Psoas muscle (tissue), 8 donors: ENCODE measurements at places on chromosomes 2 and 18. TPM values are rescaled to one million over a fixed set of nuclear protein-coding genes. Genes with fewer than 3 reads are reported as not detected.
A peak's percentile ranks its signal among the peaks of the same experiment; 100 is the strongest.

DNA sequence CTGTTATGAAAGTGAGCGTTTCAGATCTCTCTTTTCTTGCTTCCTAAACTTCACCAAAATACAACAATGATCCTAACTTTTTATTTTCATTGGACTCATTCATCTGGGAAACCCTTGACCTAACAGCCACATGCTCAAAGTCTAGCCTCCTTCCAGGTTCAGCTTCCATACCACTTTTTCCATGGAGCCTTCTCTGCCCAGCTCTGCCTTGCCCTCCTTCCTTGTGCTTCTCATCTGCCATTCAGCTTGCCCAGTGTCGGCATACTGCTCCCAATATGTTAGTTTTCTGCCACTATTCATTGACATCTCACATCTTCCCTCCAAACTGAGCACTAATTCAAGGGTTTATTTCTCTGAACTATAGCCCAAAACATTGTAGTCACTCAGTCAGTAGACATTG is 214.7 kb downstream of the RAD51AP2 start:
- H3K27me3 ChIP-seq = no peaks in the 10 kb centered on the region
- H3K27ac ChIP-seq = no peak overlapping the region
- no peaks in the 10 kb centered on the region for H3K4me1 ChIP-seq
- H3K4me3 ChIP-seq = no peak overlapping the region

GRCh38 chr2:39246382-39246980 is 2.7 kb upstream of the CDKL4 start:
- no peaks in the 10 kb centered on the region for H3K4me1 ChIP-seq
- DNase-seq = no peak
- H3K27ac ChIP-seq = no peak overlapping the region
- H3K27me3 ChIP-seq = no peaks in the 10 kb centered on the region
- peaks cover 37% of the 10 kb centered on the region for H3K36me3 ChIP-seq
- no peak overlapping the region for H3K4me3 ChIP-seq

DNA sequence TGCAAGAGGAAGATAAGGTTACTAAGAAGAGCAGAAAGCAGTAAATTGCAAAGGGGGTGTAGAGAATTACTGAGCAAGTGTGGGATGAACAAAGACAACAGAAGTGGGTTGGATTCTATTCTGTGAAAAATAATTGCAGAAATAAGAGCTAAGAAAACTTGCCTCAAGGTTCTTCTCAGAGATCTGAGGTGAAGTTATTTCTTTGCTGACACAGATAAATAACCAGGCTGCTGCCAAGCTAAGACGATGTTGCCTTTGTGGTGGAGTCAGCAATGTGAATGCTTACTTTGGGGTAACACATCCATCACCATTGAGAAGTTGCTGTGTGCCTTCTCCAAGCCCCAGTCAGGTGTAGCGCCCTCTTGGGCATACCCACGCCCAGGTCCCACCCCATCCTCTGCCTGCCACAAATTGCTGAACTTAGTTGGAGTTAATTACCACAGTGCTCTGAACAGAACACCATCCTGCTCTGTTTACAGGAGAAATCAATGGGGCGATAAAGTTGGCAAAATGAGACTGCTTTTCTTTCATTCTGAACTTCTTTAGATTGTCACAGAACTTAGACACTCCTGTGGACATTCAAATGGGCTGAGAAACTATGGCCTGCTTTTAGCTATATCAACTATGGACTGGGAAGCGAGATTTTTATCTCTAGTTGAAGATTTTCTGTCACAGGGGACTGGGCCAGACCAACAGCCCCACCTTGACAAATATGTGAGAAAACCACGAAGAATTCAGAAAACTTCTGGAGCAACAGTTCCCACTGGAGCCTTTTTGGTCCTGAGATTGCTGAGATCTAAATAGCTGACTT is 283.6 kb downstream of the TMX3 start:
- no peak overlapping the region for H3K27ac ChIP-seq
- no peaks in the 10 kb centered on the region for H3K4me1 ChIP-seq
- no peaks in the 10 kb centered on the region for H3K27me3 ChIP-seq
- DNase-seq = no peak

GRCh38 chr2:69116438-69116837 is 103.5 kb downstream of the ANTXR1 start:
- no peaks in the 10 kb centered on the region for H3K36me3 ChIP-seq
- H3K4me3 ChIP-seq = no peak overlapping the region
- no peak for DNase-seq
- H3K27me3 ChIP-seq = no peaks in the 10 kb centered on the region
- no peaks in the 10 kb centered on the region for H3K4me1 ChIP-seq

DNA sequence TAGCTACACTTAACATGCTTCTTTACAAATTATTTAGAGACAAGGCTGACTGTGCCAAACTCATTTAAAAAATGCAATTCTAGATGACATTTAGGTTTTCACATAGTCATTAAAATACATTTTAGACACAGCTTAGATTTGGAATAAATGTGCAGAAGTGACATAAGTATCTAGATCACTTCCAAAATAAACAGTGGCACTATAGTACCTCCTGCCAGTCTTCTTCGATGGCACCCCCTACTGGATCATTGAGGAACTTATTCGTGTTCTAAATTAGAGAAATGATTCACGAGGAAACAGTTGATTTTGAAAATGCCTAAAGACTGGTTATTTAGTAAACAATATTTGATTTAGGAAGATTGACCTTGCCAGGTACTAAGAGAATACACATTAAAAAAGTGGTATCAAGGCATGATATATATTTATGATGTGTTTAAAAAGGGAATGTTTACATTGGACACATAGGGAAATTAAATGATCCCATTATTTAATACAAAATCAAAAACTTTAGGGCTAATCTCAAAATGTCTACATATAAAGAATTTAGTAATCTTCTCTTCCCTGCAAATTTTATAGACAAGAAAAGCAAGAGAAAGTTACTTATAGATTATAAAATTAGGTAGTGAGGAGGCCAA is 323.9 kb downstream of the XIRP2 start:
- peaks cover 23% of the 10 kb centered on the region for H3K4me1 ChIP-seq
- DNase-seq = no peak

CFC1 gene
- total RNA-seq = not detected

DNA sequence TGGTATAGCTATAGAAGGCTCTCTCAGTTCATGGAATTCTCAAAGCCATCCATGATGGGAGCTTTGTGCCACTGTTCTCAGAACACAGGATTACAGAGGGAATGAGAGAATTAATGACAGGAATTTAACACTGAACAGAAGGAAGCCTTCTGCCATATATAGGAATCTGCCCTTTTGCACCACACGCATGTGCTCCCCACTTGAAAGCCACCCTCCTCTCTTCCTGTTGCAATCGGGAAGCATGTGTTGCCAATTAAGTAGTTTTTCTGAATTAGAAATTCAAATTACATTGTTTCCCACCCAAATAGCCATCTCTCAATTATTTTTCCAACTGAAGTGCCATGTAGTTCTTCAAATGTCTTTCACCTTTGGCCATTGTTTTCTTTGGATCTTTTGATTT is 71.3 kb downstream of the C1D start:
- H3K36me3 ChIP-seq = no peaks in the 10 kb centered on the region
- no peaks in the 10 kb centered on the region for H3K4me1 ChIP-seq
- no peak overlapping the region for H3K4me3 ChIP-seq
- no peak for DNase-seq
- no peak overlapping the region for H3K27ac ChIP-seq
- H3K27me3 ChIP-seq = no peaks in the 10 kb centered on the region

DNA sequence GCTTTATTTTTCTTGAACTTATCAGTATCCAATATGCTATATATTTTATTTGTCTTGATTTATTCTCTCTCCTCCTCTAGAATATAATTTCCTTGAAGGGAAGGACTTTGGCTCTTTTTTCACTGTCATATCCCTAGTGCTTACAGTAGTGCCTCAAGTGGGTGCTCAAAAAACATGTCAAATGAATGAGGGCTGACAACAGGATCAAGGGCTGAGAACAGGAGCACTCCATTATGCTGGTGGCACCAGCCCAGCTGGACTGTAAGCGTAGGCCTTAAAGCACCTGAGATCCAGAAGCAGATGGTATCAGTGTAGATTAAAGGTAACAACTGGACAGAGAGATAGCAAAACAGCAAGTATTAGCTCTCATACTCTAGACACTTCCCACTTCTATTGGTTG is 46.3 kb downstream of the PMS1 start:
- no peak for DNase-seq
- H3K27ac ChIP-seq = no peak overlapping the region
- H3K4me3 ChIP-seq = no peak overlapping the region
- peaks cover 17% of the 10 kb centered on the region for H3K4me1 ChIP-seq
- no peaks in the 10 kb centered on the region for H3K27me3 ChIP-seq
- H3K36me3 ChIP-seq = no peaks in the 10 kb centered on the region

- H3K27me3 ChIP-seq = no peaks in the 10 kb centered on the region
- H3K27ac ChIP-seq = peak overlapping the region; percentile 47
- H3K4me1 ChIP-seq = peaks cover 48% of the 10 kb centered on the region
- H3K4me3 ChIP-seq = peak overlapping the region; percentile 8
Measured at GRCh38 chr2:131056204-131056931, 36.9 kb downstream of the FAM168B start.

DNA sequence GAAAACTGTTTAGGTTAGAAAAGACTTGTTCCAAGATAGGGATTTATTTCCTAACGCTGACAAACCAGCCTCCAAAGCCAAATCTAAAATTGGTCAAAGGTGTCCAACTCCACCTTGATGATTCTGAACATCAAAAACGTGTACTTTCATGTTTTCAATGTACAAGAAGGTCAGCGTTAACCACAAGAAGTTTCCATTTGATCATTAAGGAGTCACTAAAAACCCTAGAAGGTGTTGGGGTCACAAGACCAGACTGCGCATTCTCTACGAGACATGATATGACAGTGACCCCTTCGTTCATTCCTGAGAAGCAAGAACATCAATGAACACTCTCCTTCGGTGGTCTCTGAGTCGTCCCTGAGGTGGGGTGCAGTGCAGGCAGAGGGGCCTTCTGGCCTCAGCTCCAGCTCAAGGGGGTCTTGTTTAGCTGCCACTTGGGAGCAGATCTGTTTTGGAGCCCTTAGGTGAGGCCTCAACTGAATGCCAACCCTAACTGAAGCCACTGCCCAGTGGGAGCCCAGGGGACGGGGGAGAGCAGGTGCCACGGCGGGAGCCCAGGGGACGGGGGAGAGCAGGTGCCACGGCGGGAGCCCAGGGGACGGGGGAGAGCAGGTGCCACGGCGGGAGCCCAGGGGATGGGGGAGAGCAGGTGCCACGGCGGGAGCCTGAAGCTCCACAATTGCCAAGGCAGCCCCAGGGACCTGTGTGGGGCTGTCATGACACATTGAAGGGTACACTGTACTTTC is 55.2 kb downstream of the PARD6G start:
- no peaks in the 10 kb centered on the region for H3K4me1 ChIP-seq
- no peak for DNase-seq
- H3K27ac ChIP-seq = no peak overlapping the region
- no peaks in the 10 kb centered on the region for H3K36me3 ChIP-seq
- H3K4me3 ChIP-seq = no peak overlapping the region

DNA sequence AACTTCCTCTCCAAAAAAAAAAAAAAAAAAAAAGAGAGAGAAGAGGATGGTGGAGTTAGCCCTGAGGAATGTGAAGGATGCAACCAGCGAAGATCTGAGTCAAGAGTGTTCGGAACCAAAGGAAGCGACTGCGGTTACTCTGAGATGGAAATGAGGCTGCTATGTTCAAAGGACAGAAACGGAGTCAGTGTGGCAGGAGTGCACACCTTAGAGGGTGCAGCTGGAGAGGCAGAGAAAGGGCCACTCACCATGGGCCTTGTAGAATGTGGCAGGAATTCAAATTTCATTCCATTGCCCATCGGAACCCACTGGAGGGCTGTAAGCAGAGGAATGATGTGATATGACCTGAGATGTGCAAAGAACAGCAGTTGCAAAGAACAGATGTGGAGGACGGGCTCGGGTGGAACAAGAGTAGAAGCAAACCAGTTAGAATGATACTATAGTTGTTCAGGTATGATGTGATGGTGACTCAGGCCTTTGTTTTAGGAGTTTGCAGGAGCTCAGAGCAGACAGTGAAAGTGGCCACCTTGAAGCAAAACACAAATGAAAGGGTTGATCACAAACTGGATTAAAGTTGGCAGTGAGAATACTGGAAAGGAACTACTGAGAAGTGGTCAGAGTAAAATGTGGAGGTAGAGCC is 22.6 kb downstream of the ITGA6 start:
- no peak overlapping the region for H3K4me3 ChIP-seq
- no peak for DNase-seq
- peaks cover 13% of the 10 kb centered on the region for H3K4me1 ChIP-seq
- H3K36me3 ChIP-seq = no peaks in the 10 kb centered on the region

- H3K4me1 ChIP-seq = no peaks in the 10 kb centered on the region
- DNase-seq = no peak
- no peak overlapping the region for H3K27ac ChIP-seq
- no peak overlapping the region for H3K4me3 ChIP-seq
- no peaks in the 10 kb centered on the region for H3K27me3 ChIP-seq
- no peaks in the 10 kb centered on the region for H3K36me3 ChIP-seq
Measured at GRCh38 chr2:205714058-205714776, 31.9 kb downstream of the NRP2 start.

- peaks cover 13% of the 10 kb centered on the region for H3K4me1 ChIP-seq
- H3K36me3 ChIP-seq = no peaks in the 10 kb centered on the region
- H3K27me3 ChIP-seq = peaks cover 11% of the 10 kb centered on the region
- peak overlapping the region; percentile 75 for H3K27ac ChIP-seq
- DNase-seq = peak; percentile 48
- H3K4me3 ChIP-seq = peak overlapping the region; percentile 87
Measured at GRCh38 chr2:65431421-65432226, 775 bp downstream of the SPRED2 start.

- no peaks in the 10 kb centered on the region for H3K4me1 ChIP-seq
- no peak overlapping the region for H3K27ac ChIP-seq
- H3K4me3 ChIP-seq = no peak overlapping the region
Measured at GRCh38 chr2:223043164-223043941, 8.6 kb upstream of the KCNE4 start.

CDCA7 gene
- 2.4 TPM for total RNA-seq

DNA sequence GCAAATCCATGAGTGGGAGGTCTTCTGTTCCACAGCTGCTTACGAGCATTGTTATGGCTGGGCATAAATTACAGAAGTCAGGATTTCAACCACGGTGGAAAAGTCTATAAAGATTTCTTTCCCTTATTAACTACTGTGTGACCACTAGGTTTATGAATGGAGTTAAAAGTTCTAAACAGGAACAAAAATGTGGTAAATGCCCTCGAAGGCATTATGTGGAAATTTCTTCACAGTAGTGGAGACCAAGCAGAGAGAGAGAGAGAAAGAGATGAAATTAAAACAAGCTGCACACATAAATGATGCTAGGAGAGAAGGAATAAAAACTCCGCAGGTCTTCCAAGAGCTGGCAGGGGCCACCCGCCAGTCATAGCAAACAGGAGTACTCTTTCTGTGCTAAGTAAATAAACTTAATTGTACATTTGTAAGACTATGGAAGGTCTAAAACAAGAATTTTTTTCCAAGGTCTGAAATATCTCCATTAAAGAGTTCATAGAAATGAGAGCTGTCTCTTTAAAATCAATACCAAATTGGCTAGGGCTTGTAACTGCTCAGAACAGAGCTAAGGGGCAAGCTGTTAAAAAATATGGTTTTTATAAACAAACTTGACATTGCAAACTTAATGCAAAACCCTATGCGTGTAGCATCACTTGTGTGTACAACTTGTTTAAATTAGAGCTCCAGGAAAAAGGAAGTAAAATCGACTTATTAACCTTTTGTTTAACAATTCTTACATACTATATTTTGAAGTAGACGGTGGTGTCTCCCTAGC is 438.2 kb downstream of the MEIS1 start:
- no peak overlapping the region for H3K27ac ChIP-seq
- no peak for DNase-seq
- H3K4me3 ChIP-seq = no peak overlapping the region
- H3K4me1 ChIP-seq = no peaks in the 10 kb centered on the region

- peaks cover 12% of the 10 kb centered on the region for H3K4me1 ChIP-seq
- H3K27ac ChIP-seq = no peak overlapping the region
- no peaks in the 10 kb centered on the region for H3K36me3 ChIP-seq
- no peak overlapping the region for H3K4me3 ChIP-seq
- H3K27me3 ChIP-seq = no peaks in the 10 kb centered on the region
Measured at GRCh38 chr2:111626037-111626864, 257.7 kb downstream of the ANAPC1 start.

STPG4 gene
- not detected for total RNA-seq
